ENCODE measurements at places on chromosomes 13 and 19.

- DNase-seq, result no peak
These were observed 23.4 kb downstream of the SMARCA4 start for GRCh38 chr19:10984166-10984735.

GRCh38 chr19:40585241-40585981, 8.7 kb downstream of the SHKBP1 start:
- no peak for DNase-seq

- DNase-seq, result no peak
These were observed 314.1 kb downstream of the KLF5 start for GRCh38 chr13:73372666-73373627.

DNA sequence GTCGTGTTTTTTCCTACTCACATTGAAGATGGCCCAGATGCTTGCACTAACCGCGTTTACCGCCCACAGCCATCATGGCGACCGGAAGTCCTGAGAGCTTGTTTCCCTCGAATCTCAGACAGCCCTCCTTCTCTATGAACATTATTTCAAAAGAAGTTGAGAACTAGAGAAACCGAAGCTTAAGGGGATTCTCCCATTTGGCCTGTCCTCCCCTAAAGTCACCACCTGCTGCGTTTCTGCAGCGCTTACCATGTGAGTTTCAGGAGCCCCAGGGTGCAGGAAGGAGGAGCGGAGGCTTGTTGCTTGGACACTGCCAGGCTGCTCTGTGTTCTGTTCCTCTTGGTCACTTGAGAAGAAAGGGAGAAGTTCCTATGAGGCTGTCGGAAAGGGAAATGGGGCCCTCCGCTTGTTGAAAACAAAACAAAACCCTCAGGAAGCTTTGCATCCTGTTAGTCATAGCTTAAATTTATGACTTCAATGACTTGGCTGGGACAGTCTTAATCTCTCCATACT, 6.2 kb downstream of the CARD8 start:
- no peak for DNase-seq

DNA sequence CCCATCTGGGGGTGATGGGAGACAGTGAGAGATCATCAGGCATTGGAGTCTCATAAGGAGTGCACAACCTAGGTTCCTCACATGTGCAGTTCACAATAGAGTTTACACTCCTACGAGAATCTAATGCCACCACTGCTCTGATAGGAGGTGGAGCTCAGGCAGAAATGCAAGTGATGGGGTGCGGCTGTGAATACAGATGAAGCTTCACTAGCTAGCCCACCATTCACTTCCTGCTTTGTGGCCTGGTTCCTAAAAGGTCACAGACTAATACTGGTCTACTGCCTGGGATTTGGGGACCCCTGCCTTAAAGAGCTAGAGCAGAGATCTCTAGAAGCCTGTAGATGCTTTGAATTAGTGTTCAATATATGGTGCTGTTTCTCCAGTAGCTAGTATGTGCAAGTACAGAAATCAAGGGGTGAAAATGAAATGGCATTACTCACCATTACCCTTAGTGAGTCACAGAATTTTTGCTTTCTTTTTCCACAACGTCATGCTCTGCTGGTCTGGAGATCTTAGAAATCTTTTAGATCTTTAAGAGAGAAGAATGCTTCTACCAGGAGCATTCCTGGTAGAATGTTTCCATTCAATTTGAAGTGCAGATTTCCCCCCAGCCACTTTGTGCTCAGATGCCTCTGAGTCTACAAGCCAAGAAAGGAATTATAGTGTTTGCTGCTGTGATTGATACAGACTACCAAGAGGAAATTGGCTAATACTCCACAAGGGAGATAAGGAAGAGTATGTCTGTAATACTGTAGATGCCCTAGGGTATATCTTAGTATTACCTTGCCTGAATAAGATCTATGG, 2301.2 kb downstream of the PCDH9 start:
- no peak for DNase-seq

- no peak for DNase-seq
These were observed 3.4 kb downstream of the CACNG6 start for GRCh38 chr19:53994811-53995210.

DNA sequence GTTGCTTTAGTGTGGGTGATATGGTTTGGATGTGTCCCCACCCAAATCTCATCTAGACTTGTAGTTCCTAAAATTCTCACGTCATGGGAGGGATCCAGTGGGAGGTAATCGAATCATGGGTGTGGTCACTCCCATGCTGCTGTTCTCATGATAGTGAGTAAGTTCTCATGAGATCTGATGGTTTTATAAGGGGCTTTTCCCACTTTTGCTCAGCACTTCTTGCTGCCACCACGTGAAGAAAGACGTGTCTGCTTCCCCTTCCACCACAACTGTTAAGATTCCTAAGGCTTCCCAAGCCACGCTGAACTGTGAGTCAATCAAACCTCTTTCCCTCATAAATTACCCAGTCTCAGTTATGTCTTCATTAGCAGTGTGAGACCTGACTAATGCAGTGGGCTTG, 26.0 kb downstream of the OR10H4 start:
- no peak for DNase-seq

- no peak for DNase-seq
These were observed 144.2 kb downstream of the FOXO1 start for GRCh38 chr13:40522282-40522681.

Data from WERI-Rb-1 (cell line).